GM23248 (cell line): ENCODE measurements at places on chromosomes 5 and 9. TPM values are rescaled to one million over a fixed set of nuclear protein-coding genes. Genes with fewer than 3 reads are reported as not detected.

DNA sequence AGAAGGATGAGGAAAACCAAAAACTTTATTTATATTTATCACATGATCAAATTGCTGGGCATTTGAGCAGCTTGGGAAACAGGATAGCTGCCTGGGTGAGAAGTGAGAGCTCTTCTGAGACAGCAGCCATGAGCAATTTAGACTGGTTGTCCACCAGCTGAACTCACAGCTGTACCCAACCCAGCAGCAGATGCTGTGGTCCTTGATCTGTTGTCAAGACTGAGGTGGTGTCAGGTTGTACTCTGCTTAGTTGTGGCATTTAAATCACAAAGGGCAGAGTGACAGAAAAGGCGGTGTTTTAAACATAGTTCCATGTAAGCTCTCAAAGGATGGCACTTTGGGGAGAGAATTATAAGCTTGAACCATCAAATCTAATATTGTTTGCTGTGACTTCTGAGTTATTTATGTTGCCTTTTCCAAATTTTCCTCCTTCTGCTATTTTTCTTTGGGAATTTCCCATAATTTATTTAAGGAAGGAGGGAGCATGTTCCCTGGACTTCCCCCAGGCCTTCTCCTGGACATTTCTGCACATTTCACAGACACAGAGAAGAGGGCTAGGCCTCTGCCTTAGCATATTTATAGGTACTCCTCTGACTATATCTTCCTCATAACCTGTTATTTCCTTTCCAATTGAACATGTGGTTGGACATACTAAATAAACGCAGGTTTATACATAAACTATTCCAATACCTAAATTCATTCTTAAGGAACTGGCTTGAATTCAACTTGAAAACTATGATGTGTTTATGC is 117.7 kb upstream of the FER start:
- DNase-seq: no peak

- DNase-seq: peak; percentile 77
These were observed 4.0 kb upstream of the CDK5RAP2 start for GRCh38 chr9:120583958-120584369.

DNA sequence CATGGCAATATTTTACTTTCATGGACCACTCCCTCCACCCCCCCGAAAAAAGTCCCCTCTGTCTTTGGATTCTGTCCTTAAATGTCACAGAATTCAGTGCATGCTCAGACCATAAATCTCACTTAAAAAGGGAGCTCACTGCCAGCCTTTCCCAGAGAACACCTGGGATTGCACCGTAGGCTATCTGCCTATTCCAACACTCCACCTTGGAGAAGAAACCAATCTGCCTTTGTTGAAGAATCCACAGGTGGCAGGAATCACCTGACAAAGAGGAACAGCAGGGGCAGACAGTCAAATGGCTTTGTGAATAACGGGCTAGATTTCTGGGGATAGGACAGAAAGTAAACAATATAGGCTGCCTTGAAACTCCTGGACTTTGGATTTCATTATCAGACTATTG is 306.7 kb upstream of the BRINP1 start:
- no peak for DNase-seq

GRCh38 chr9:27043176-27043575 is 37.7 kb upstream of the LRRC19 start:
- no peak for DNase-seq

GRCh38 chr5:180519098-180519497 is 24.9 kb downstream of the CNOT6 start:
- DNase-seq: peak; percentile 61

DNA sequence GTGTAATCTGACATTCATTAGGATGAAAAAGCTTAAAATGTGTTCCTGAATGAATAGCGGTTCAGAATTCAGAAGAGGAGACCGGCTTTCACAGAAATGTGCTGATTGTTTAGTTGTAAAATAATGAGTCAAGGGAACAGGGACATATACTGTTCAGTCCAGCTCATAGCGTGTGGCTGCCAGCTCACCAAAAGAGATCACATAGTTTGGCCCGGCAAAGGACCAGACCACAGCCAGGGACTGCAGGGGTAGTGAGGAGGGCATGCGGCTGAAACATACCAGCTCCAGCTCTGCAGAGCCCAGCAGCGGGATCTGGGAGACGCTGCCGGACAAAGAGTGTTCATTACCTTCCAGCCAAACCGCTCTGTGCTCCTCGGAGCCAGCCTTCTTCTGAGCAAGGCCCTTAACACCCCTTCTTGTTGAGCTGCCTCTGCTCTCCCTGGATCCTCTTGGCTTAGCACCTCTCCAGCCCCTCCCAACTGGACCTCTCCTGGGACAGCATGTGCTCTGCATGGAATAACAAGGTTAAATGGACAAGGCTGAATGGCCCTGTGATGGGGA is 116.8 kb upstream of the CNTLN start:
- peak; percentile 96 for DNase-seq

DNA sequence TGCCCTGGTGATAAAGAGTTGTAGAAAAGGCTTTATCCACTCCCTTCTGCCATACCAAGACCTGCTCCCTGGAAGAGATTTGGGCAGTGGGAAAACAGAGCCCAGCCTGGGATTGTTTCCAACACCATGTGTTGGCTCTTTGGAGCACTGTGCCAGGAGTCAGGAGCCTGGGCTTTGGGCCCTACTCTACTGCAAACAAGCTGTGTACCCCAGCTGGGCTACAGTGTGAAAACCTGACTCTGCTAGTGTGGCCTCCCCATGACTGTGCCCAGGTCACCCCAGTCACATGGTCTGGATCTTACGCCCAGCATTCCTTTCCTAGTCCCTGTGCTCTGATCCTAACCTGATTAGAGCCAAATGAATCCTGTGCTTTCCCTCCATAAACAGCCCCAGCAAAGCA is 39.3 kb upstream of the SHB start:
- no peak for DNase-seq

- DNase-seq: no peak
These were observed 42.2 kb downstream of the TUSC1 start for GRCh38 chr9:25636026-25636425.

GRCh38 chr9:137761032-137761431 is 116.5 kb upstream of the CACNA1B start:
- no peak for DNase-seq

DNA sequence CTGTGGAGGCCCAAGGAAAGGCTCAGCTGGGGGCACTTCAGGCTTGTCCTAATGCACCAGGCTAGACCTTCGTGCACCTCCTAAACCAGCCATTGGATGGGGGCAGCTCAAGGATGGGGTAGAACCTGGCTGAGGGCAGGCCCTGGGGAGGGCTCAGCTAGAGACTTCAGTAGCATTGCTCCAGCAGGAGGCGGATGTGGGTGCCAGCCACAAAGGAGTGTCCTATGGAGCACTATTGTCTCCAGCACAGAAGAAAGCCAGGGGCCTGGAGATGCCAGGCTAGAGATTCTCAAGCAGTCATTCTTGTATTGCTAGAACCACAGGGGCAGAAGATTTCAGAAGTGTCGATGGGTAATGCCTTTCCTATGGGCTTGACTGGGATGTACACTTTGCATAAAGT is 131.8 kb downstream of the SYK start:
- DNase-seq: no peak

DNA sequence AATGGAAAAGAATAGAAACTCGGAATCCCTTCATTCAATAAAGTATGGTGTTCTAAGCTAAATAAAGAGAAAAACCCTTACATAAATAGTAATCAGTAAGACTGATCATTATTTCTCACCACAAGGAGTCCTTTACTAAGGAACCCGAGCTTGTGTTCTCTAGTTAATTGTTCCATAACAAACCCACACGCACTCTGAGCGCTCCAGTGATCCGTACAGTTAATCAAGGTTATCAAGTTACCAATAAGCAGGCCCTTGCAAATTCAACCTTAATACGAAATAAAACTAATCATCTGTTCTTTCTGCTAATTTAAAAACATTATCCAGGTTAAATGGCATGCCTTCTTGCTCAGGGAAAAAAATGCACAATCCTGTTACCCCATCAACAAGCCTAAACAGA is 224.4 kb downstream of the FRMD3 start:
- DNase-seq: no peak

EPB41L4A gene
- total RNA-seq: 0.11 and 1.8 TPM in 2 replicates

LMX1B gene
- not detected in 2 replicates for total RNA-seq

CDC14B gene
- total RNA-seq: 17.2 and 20.9 TPM in 2 replicates

DNAH5 gene
- total RNA-seq: 0.13 and 1.4 TPM in 2 replicates

IL9 gene
- not detected in 2 replicates for total RNA-seq

GPBP1 gene
- 35.5 and 41.7 TPM in 2 replicates for total RNA-seq

FIBCD1 gene
- 20.2 and 20.9 TPM in 2 replicates for total RNA-seq

TJP2 gene
- 8.6 and 22.0 TPM in 2 replicates for total RNA-seq
